ENCODE measurements at places on chromosomes 7 and 10. TPM values are rescaled to one million over a fixed set of nuclear protein-coding genes. Genes with fewer than 3 reads are reported as not detected.

PON1 gene
- not detected for total RNA-seq

NEURL1 gene
- total RNA-seq = not detected

C7orf33 gene
- total RNA-seq = not detected

GPC2 gene
- total RNA-seq = 0.35 TPM

TMEM225B gene
- total RNA-seq = not detected

NAT16 gene
- total RNA-seq = not detected

LBX1 gene
- total RNA-seq = not detected

COL17A1 gene
- 0.32 TPM for total RNA-seq

SH2B2 gene
- total RNA-seq = 0.99 TPM

All from left ventricle myocardium superior (tissue), 1 donor.